ENCODE measurements at places on chromosomes 2 and 18.

DNA sequence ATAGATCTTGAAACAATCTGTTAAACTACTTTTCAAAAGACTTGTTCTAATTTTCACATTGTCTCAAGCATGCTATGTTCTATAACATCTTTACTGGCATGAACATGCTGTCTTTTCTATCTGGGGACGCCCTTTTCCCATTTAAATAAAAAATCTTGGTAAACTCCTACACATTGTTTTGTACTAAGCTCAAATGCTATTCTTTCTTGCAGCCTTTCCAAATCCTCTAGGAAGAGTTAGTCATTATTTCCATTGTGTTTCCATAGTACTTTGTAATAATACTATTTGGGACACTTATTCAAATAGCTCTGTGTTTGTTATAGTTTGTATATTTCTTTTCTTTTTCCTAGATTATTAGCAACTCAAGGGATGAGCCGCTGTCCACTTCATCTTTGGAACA lies 828.6 kb upstream of the FSHR start:
- no peak for DNase-seq

- DNase-seq = no peak
Observed at GRCh38 chr18:24817587-24818371, 357.3 kb downstream of the HRH4 start.

- no peak for DNase-seq
Observed at GRCh38 chr2:131154647-131155046, 49.5 kb downstream of the PLEKHB2 start.

- DNase-seq = no peak
Observed at GRCh38 chr2:126756125-126756524, 100.2 kb downstream of the GYPC start.

DNA sequence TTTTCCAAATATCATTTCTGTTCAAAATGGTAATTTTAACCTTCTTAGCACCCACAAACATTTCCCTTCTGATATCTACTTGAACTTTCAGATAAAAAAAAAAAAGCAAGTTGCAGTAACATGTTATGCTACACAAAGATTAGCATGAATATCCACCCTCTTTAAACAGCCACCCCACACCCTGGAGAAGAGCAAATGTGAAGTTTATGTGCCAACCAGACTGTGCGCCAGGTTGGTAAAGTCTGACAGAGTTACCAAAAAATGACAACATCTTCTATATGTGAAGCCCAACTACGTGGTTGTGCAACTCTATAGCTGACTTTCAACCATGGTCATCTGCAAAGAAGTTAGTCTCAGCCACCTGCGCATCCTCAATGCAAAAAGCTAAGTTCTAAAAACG lies 62.6 kb downstream of the BCL11A start:
- DNase-seq = no peak

DNA sequence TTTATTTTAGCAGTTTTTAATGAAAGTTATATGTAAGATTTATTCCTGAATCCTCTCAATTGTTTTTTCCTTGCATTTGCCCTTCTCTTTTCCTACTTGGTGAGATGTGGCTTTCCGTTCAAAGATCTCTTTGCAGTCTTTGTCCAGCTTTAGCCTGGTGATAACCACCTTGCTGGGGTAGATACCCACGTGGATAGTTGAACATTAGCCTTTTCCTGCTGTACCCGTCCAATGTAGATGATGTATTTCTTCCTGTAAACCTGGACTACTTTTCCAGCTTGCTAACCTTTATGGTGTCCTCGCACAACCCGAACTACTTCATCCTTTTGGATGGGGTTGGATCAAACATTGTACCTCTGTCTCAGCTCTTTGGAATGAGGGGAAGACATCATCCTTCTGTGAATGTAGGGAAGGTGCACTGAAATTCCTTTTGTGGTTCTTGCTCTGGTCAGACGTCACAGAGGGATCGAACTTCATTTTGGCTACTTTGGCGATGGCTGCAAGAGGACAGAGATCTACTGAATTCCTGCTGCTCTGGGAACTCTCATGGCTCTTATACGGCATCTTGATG lies 293.2 kb upstream of the EPAS1 start:
- no peak for DNase-seq

DNA sequence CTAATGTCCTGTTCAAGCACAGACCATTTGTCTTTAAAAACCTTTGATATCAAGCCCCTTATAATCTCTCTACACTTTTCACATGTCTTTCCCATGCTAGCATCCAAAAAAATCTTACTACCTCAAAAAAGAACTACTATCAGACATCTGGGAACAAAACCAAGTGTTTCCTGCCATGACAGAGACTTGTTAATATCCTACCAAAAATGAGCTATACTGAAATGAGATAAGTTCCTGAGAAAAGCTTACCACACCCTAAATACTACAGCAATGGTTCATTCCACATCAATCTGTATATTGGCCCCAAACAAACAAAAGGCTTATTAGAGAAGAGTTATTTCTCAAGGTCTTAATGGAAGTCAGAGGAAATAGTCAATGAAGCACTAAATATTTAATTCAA lies 230.1 kb downstream of the DYM start:
- no peak for DNase-seq

GRCh38 chr2:18971628-18972027 lies 382.3 kb upstream of the NT5C1B start:
- peak; percentile 68 for DNase-seq

DNA sequence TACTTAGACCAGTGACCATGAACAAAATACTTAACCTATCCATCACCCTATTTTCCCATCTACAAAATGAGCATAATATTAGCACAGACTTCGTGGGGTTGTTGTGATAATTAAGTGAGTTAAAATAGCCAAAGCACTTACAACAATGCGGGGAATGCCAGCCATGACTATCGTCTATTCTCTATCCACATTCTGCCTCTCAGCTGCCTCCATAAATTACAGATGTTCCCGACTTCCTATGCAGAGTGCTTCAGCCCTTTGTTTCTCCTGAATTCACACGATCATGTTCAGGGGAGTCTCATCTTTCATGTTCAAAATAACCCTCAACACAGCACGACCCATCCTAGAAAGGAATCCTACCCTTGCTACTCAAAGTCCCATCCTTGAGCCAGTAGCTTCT lies 211.6 kb downstream of the EN1 start:
- DNase-seq = no peak

GRCh38 chr2:38671303-38671702 lies 5.4 kb downstream of the GALM start:
- DNase-seq = peak; percentile 52

- DNase-seq = no peak
Observed at GRCh38 chr2:72581560-72582181, 244.2 kb downstream of the EXOC6B start.

DNA sequence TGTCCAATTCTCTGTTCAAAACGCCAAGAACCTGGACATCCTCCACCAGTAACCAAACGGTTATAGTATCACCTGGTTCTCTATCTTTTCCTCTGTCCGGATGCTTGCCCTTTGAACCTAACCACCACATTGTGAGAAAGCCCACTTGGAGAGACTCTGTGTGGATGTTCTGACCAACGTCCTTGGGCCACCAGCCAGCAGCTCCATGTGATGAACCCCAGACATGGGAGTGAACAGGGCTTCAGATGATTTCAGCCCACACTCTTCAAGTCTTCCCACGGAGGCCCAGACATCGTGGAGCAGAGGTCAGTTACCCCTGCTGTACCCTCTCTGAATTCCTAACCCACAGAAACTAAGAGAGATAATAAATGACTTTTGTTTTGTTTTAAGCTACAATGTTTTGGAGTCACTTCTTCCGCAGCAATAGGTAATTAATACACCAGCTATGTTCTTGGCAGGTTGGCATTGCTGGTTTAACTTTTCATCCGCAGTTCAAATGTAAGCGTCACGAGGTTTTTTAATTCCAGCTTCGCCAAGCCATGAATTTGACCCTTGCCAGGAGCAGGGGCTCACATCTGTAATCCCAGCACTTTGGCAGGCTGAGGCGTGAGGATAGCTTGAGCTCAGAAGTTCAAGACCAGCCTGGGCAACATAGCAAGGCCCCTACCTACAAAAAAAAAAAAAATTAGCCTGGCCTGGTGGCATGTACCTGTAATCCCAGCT lies 36.1 kb upstream of the ZNF532 start:
- no peak for DNase-seq

GRCh38 chr2:69340101-69340775 lies 46.8 kb downstream of the GFPT1 start:
- no peak for DNase-seq

GRCh38 chr2:185245806-185246205 lies 492.8 kb upstream of the FSIP2 start:
- no peak for DNase-seq

GRCh38 chr2:32940316-32940997 lies 6.3 kb upstream of the LTBP1 start:
- DNase-seq = no peak

GRCh38 chr18:6158958-6159357 lies 255.8 kb downstream of the L3MBTL4 start:
- DNase-seq = no peak

GRCh38 chr2:105610576-105611332 lies 134.0 kb upstream of the NCK2 start:
- no peak for DNase-seq

GRCh38 chr2:240338274-240338673 lies 97.2 kb upstream of the GPC1 start:
- no peak for DNase-seq

- DNase-seq = no peak
Observed at GRCh38 chr2:219592736-219593135, 4.9 kb upstream of the STK11IP start.

DNA sequence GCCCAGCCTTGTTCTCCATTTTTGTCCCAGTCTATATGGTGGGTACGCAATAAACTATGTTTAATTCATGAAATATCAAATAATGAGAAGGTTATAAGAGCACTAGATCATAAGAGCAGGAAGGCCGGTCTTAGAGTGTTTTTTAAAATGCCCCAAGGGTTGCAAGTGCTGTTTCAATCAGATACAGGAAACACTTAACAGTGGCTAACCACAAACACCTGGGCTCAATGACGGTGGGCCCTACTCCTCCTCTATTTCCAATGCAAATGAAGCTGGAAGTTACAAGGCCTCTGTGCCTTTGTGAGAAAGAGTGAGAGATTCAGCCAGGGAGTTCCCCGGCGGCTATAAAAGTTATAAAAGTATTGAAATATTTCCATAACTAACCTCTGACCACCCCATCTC lies 18.9 kb upstream of the WDR33 start:
- DNase-seq = no peak

GRCh38 chr18:35465329-35465728 lies 32.4 kb downstream of the INO80C start:
- no peak for DNase-seq

- DNase-seq = peak; percentile 8
Observed at GRCh38 chr18:14944838-14945237, 196.9 kb downstream of the ANKRD30B start.

GRCh38 chr18:23877371-23877770 lies 137.2 kb upstream of the TTC39C start:
- no peak for DNase-seq

GRCh38 chr2:11833601-11834000 lies 87.2 kb downstream of the LPIN1 start:
- no peak for DNase-seq

GRCh38 chr2:238906936-238907716 lies 59.2 kb downstream of the TWIST2 start:
- no peak for DNase-seq

GRCh38 chr2:71851094-71851750 lies 296.4 kb downstream of the CYP26B1 start:
- DNase-seq = no peak

GRCh38 chr2:148887350-148888002 lies 12.4 kb downstream of the KIF5C start:
- DNase-seq = no peak

DNA sequence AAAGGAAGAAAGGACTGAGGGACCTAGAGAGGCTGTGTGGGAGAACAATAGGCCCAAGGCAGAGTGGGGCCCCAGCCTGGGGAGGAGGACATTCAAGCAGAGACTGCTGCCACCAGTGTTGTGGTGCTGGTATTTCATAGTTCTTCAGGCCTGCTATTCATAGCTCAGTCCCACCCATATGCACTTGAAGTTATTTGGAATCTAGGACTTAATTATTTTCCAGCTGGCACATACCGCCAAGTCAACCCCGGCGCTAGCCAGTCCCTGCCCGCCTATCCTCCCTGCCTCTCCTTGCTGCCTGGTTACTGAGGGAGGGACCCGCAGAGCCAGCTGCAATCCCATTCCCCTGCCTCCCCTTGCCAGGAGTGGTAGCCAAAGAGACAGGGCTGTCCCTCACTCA lies 141.2 kb downstream of the CABLES1 start:
- no peak for DNase-seq

DNA sequence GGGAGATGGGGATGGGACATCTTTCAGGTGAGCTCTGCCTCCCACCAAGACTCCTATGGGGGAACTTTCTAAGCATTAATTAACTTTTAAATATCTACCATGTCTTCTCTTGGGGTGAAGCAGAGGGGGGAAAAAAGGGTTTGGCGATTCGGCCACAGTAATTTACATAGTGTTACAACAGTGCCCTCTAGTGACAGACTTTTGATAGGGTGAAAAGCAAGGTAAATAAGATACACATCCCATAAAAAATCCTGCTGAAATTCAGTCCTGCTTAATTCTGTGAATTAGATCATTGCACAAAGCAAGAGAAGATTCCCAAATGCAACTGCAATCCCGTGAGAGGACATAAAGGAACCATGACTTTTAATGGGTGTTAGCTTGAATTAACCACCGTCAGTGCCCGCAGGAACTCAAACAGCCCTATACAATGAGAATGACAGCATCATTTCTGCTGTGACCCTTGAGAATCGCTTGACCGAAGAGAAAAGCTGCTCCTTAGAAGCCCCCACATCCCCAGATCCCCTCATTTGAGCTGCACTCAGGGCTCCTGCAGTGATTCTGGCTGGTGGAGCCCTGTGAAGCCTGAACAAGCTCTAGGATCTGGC lies 32.8 kb downstream of the FAM124B start:
- peak; percentile 83 for DNase-seq

GRCh38 chr18:59345556-59345955 lies 13.5 kb downstream of the LMAN1 start:
- DNase-seq = no peak

- DNase-seq = peak; percentile 69
Observed at GRCh38 chr18:54983041-54983686, 23.9 kb upstream of the CCDC68 start.

DNA sequence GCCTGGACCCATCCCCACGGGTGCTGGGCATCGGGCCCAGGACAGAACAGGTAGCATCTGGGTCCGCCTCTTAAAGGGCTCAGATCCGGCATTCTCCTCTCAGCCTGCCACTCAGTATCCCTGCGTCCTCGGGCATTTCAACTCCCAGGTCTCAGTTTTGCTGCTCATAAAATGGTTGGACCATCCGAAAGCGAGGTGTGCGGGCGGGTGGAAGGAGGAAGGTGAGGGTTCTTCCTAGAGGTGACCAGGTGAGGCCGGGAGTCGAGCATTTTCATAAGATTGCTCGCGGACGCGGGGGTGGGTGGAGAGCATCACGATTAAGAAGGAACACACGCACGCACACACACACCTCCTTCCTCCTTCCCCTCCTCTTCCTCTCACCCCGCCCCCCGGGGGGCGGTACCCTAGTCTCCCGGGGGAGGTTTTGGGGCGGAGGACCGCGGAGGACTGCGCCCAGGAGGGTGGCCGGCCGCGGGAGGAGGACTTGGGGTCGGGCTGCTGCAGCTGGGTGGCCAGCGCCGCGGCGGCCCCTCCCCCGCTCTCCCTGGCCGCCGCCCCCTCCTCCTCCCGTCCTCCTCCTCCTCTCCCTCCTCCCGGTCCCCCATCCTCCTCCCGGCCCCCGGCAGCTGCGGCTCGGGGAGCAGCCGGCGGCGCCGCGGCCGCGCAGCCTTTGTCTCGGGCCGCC lies 97.9 kb upstream of the GPR45 start:
- no peak for DNase-seq

- DNase-seq = no peak
Observed at GRCh38 chr2:64995041-64995440, 5.8 kb downstream of the SLC1A4 start.

- no peak for DNase-seq
Observed at GRCh38 chr2:140869925-140870324, 1260.9 kb downstream of the LRP1B start.

GRCh38 chr2:231563378-231563961 lies 29.2 kb upstream of the TEX44 start:
- DNase-seq = peak; percentile 93
